ENCODE measurements at places on chromosomes 7 and 10. TPM values are rescaled to one million over a fixed set of nuclear protein-coding genes. Genes with fewer than 3 reads are reported as not detected.

EEPD1 gene
- total RNA-seq: 2.5 TPM

ADARB2 gene
- total RNA-seq: not detected

MMD2 gene
- not detected for total RNA-seq

HOXA3 gene
- 0.98 TPM for total RNA-seq

TSPAN14 gene
- total RNA-seq: 56.4 TPM

TEX47 gene
- not detected for total RNA-seq

SORCS1 gene
- under 0.01 TPM for total RNA-seq

Measured in RPMI7951 (cell line).